RPMI7951 (cell line): ENCODE measurements at places on chromosomes 6 and 20. TPM values are rescaled to one million over a fixed set of nuclear protein-coding genes. Genes with fewer than 3 reads are reported as not detected.

The EDN1 gene
- total RNA-seq: 0.72 and 0.88 TPM in 2 replicates

The KIF6 gene
- total RNA-seq: 2.6 and 4.9 TPM in 2 replicates

The MAK gene
- total RNA-seq: not detected in 2 replicates

The TCFL5 gene
- total RNA-seq: 13.7 and 16.2 TPM in 2 replicates

The ULBP3 gene
- total RNA-seq: 8.9 and 13.6 TPM in 2 replicates

The RAB22A gene
- 26.8 and 27.3 TPM in 2 replicates for total RNA-seq

The ERVFRD-1 gene
- total RNA-seq: not detected in 2 replicates

The PLA2G7 gene
- total RNA-seq: 0.48 and 0.59 TPM in 2 replicates

The EPHA7 gene
- not detected in 2 replicates for total RNA-seq

The LPIN3 gene
- 4.5 and 6.0 TPM in 2 replicates for total RNA-seq

The CLVS2 gene
- total RNA-seq: not detected in 2 replicates
